ENCODE measurements at places on chromosomes 3 and 15.

GRCh38 chr15:31364301-31365031 lies 37.8 kb downstream of the KLF13 start:
- no peak for DNase-seq

- DNase-seq, result no peak
Observed at GRCh38 chr15:70210528-70210927, 112.8 kb upstream of the TLE3 start.

- DNase-seq, result no peak
Observed at GRCh38 chr3:138023754-138024153, 13.8 kb downstream of the CLDN18 start.

DNA sequence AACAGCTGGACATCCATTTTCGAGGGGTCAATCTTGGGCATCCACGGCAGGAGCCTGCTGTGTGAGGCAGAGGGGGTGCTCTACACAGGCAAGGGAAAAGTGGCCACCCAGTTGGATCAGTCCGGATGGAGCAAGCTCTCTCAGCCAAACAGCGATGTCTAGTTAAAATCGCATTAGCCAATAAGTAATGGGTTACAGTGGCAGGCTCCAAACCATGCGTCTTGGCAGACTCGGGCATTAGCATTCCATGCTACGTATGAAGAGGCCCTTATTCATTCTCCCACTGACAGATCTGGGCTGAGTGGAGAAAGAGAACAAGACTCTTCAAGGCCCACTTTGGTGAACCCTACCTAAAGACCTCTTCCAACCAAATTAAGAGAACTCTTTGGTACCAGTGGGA lies 49.3 kb downstream of the CCNB2 start:
- no peak for DNase-seq

GRCh38 chr15:82849556-82850512 lies 40.4 kb downstream of the WHAMM start:
- DNase-seq, result peak; percentile 31

- DNase-seq, result no peak
Observed at GRCh38 chr3:188513662-188514328, 359.8 kb downstream of the LPP start.

GRCh38 chr3:108357042-108357441 lies 60.7 kb downstream of the HHLA2 start:
- DNase-seq, result no peak

DNA sequence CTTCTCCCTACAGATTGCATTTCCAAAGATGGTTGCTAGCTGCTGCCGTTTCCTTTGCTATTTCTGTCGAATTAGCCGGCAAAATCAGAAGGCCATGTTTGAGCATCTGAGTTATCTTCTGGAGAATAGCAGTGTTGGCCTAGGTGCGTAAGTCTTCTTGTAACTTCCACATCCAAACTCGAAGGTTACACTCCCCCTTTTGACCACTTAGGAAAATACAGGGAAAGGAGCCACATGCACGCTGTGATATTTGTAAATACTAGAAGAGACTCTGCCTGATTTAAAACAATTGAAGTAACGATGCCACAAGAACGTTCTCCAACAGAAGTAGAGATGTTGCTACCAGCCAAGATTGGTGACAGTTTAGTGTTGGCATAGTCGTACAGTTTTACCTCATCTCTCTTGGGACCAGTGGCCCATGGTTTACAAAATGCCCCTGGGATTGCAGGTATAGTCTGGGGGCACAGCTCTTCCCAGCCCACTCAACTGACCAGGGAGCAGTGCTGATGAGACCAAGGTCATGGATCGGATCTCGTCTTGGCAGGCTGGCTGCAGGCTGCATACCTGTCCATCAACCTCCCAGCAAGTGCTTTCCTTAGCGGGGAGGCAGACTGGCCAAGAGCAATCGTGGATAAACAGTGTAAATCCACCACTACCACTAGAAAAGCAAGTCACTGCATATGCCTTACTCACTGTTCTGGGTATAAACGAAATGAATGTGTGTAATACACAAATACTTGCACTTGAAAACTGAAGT lies 268.4 kb upstream of the CHRM5 start:
- no peak for DNase-seq

GRCh38 chr3:110293660-110294059 lies 778.0 kb upstream of the NECTIN3 start:
- DNase-seq, result no peak

GRCh38 chr3:113051787-113052186 lies 61.0 kb downstream of the GTPBP8 start:
- DNase-seq, result no peak

- no peak for DNase-seq
Observed at GRCh38 chr15:60614028-60614427, 135.1 kb upstream of the ICE2 start.

DNA sequence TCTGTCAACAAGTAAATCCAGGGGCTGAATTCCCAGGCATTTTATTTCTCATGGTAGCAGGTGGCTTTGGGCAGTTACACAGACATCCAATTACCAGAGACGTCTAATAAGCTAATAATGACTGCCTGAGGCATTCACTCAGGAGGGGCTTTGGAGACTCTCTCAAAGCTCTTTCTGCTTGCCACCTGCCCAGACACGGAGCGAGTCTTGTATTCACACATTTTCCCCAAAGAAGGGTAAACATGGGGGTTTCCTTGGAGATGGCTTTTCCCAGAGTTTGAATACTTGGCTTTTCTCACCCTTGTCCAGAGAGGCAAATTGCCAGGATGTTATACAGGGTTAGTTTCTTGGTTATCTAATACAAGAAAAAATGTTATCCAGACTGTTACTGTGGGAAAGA lies 132.6 kb downstream of the DIPK2A start:
- no peak for DNase-seq

- no peak for DNase-seq
Observed at GRCh38 chr15:59268168-59268851, 61.7 kb downstream of the LDHAL6B start.

DNA sequence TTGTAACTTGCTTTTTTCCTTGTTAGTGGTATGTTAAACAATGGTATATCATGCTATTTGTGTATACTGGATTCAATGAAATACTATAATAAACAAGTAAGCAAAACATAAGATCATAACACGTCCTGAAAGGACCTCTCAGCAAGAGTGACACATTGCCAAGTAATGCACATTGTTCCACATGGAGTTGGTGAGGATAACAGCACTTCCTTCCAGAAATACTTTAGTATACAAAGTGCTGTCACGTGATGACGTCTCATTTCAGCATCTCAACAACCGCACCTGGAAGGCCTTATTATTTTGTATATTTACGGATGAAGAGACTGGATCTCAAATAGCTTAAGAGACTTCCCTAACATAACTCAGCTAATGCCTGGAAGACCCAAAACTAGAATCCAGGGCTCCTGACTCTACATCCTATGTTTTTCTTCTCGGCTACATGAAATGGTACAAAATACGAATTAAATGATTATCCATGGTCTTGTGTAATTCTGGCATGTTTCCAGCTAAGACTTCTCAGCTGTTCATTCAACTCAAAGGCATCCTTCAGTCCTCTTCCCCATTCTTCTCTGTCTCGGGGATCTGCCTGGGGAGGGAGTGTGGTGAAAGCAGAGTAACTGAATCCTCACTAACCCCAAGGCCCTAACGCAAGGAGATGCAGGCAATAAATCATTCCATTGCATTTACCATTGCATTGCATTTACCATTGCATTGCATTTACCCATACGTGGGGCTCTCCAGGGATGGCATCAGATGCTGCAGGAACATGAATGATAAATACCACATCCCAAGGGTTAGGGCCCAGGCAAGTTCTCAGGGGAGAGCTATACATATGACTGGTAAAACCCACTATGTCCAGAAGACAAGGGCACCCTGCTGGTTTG lies 79.2 kb downstream of the LIPC start:
- DNase-seq, result no peak

GRCh38 chr3:13167064-13167743 lies 94.0 kb upstream of the IQSEC1 start:
- DNase-seq, result no peak

- no peak for DNase-seq
Observed at GRCh38 chr15:73385205-73385604, 16.4 kb upstream of the HCN4 start.

DNA sequence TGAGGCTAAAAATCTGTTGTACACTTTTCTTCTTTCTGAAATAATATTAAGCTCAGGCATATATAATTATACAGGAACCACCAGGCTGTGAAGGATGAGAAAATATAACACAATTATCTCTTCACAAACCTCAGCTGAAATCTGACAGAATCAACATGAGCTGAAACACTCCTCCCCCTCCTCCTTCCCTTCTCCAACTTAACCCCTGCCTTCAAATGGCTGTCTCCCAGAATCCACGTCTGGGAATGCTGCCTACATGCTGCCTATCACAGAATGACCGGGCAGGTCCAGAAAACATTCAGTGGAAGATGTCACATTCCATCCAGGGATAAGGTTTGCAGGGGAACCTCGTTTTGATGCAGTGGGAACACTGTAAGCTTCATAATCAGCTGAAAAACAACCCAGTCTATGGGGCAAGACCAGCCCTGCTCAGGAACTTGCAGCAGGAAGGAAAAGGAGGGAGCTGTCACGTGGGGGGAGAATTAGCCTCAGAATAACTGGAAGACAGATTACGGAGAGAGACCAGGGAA lies 44.0 kb upstream of the SEMA6D start:
- no peak for DNase-seq

GRCh38 chr3:110564674-110565073 lies 506.9 kb upstream of the NECTIN3 start:
- no peak for DNase-seq

DNA sequence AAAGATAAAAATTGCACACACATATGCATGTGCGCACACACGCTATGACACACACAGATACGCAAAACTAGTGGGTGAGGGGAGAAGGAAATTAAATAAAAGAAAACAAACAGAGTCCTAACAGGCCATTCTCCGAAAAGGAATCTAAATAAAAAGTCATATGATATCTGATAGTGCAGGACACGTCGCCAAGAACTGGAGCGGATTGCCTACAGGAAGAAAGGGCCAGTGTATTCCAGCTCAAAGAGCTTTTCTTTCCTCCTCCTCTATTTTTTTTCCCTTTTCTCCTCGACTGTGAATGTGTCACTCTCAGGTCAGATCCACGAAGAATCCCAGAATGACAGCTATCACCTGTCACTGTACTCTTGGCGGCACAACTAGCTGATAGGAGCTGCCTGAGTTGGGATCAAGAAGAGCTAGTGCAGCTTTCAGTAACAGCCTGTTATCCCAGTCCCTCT lies 157.8 kb downstream of the TIGIT start:
- no peak for DNase-seq
